ENCODE measurements at places on chromosomes 11 and 22.

- no peak for DNase-seq
These were observed 274.1 kb downstream of the MIAT start for GRCh38 chr22:26931471-26931870.

GRCh38 chr11:32087597-32087996 is 3.3 kb upstream of the RCN1 start:
- DNase-seq, result no peak

GRCh38 chr11:30468881-30469280 is 117.3 kb downstream of the MPPED2 start:
- DNase-seq, result no peak

GRCh38 chr11:18352581-18352980 is 30.2 kb downstream of the GTF2H1 start:
- DNase-seq, result no peak

- DNase-seq, result no peak
These were observed 73.6 kb upstream of the NARS2 start for GRCh38 chr11:78647986-78648875.

- DNase-seq, result no peak
These were observed 14.5 kb downstream of the KCNC1 start for GRCh38 chr11:17748761-17749721.

DNA sequence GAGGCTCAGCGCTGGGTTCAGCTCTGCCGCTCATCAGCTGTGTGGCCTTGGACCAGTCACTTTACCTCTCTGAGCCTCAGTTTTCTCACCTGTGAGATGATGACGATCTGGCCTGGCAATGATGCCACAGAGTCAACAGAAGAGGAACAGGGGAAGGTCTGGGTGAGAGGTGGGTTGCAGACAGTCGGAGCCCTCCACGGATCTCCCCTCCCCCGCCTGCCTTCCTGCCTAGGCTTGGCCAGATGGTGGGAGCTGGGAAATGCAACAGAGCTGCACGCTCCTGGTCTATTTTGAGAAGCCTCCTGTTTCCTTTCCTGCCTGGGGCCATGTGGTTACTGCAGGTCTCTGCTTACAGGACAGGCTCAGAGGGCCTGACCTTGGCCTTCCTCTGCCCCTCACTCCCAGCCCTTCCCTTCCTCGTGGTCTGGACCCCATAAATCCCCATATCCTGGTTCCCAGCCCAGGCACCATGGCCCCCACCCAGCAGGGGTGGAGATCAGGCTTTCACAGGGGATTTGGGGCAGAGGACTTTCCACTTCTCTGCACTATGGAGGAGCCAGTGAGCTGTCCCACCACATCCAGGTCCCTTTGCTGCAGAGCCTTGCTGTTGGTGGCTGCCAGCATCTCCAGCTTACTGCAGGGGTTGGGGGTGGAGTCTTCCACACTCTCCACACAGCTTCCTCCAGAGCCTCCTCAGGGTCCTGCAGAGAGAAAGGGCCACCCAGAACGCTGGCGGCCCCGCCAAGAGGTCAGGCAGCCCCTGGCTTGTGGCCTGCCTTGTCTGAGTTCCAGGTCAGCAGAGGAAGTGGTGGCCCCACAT is 46.9 kb downstream of the C11orf96 start:
- DNase-seq, result no peak

DNA sequence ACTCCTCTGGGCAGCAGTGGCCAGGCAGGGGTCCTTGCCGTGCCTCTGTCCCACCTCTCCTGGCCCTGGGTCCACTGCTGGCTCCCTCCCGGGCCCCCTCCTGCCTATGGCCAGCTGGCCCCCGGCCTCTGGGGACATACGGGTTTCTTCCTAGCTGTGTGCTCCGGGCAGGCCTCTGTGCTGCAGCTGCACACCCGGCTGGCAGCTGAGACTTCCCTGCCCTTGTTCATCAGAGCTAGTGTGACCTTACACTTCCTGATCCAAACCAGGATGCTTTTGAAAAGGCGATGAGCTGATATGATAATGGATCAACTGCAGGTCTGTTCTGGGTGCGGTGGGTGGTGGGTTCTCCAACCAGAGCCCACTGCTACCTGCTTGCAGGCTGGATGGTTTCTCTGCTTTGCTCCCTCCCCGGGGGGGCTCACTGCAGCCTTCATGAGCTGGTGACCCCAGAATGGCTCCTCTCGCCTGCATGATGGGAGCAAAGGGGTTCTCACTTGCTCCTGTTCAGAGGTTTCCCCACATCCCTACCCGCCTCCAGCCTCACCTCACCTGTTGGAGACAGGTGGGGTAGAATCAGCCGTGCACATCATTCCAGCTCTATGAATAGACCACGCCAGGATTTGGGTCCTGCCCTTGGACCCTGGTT is 13.3 kb downstream of the B3GAT1 start:
- DNase-seq, result no peak

Measured in activated CD8-positive, alpha-beta memory T cell treated with anti-CD3 and anti-CD28 coated beads for 4 hours (primary cell).